ENCODE measurements at places on chromosomes 2 and 18.

GRCh38 chr2:31567679-31568078, 13.1 kb downstream of the SRD5A2 start:
- no peak for DNase-seq

DNA sequence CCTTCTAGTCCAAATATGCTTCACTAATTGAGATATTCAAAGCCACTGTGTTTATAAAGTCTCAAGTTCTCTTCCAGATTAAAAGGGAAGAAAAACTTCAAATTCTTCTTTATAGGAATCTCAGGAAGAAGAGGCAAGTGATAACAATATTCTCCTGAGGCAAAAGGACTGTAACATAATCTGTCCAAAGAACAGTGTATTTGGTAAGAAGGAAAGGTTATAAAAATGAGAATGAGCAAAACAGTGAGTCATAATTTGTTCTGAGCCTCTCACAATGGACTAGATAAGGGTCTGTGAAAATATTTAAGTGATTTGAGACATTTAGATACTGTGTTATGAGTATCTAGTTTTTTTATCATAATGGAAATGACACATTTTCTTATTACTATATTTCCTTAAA, 44.3 kb downstream of the SNRPD1 start:
- DNase-seq: no peak

DNA sequence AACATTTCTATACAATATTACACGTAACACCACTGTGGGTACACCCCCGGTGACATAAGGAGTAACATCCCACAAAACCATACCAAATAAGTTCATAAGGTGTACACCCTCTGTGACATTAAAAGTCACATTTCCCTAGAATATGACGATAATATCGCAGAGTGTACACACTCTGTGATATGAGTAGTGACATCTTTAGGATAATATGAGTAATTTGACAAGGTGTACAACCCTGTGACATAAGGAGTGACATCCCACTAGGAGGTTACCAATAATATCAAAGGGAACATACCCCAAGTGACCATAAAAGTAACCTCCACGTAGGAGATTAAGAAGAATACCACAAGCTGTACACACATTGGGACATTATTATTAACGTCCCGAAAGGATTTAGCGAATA, 24.0 kb upstream of the TEX261 start:
- no peak for DNase-seq

- no peak for DNase-seq
Measured at GRCh38 chr2:181312515-181312927, 144.7 kb upstream of the ITGA4 start.

DNA sequence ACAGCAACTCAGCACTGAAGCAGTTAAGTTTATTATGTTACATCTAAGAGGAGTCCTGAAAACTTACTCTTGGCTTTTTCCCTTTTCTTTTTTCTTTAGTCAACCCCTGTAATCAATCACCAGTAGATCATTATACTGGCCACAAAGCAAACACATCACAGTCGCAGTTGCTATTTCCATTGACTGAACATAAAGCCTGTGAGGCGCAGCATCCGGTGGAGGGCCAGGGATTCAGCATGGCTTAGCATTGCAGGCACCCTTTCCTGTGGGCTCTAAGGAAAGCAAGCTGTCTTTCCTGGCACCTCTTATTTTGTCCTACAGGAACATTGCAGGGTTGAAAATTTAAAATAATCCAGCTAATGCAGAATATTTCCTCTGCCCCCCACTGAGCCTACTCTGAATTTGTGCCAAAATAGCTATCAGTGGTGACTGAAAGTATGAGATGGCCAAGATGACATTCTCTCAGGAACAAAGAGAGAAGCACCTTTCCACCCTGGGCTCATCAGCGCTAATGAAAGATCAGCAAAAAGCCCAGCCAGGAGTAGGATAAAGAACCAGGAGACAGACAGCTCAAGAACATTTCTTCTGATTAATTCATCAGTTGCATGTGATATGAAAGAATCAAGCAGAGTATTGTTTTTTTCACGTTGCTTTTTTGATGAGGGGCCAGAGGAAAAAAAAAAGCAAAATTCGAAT, 85.3 kb upstream of the SULT1C3 start:
- no peak for DNase-seq

DNA sequence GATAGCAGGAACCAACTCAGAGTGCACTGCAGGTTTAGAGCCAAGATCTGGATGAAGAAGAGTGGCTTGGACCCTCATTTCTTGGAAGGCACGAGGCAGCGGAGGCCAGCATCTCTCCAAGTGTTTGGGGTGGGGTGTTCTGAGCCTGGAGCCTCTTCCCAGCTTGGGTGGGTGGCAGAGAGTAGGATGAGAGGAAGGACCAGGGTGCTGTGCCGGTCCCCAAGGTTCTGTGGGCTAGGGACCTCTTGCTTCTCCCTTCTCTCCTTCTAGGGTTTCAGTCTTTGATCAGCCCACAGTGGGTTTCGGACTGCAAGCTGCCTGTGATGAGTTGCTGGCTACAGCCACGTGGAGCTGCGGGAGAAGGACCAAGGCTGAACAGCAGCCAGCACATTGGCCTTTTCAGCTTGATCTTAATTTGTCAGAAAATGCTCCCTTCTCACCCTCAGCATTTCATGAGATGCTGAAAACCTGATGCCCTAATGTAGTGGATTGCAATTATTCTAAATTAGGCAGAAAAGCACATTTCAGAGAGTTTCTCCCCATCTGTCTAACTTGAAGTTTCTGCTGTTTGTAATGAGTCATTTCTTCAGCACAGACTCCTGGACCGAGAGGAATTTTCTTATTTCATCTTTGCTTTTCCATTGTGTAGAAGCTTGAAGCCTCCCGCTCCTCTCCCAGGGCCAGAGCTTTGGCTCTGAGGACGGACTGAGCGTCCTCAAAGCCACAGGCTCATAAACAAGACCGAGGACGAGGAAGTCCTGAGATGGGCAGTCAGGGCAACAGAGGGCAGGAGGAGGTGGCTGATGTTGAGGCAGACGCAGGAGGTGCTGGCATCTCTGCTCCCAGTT, 99.1 kb upstream of the HDAC4 start:
- no peak for DNase-seq

DNA sequence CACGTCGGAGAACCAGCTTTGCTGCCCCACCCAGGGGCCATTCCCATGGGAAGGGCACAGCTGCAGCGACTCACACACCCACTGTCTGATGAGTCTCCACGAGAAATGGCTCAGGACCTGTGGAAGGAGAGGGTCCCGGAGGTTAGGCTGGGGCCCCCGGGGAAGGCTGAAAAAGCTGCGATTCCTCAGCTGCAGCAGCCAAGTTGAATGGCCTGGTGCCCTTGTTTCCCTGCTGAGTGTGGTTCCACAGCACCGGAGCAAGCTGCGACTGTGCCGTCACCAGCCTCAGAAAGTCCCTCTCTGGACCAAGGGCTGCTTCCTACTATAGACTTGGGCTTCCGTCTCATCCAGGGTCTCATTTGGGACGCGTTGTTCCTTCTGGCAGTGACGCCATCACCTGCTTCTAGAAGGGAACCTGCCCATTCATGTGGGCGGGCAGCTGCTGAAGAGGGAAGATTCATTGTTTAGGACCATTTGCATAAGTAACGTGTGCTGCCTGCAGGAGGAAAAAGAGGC, 180.2 kb downstream of the INHBB start:
- no peak for DNase-seq

GRCh38 chr2:228866781-228867180, 404.3 kb downstream of the PID1 start:
- DNase-seq: no peak

DNA sequence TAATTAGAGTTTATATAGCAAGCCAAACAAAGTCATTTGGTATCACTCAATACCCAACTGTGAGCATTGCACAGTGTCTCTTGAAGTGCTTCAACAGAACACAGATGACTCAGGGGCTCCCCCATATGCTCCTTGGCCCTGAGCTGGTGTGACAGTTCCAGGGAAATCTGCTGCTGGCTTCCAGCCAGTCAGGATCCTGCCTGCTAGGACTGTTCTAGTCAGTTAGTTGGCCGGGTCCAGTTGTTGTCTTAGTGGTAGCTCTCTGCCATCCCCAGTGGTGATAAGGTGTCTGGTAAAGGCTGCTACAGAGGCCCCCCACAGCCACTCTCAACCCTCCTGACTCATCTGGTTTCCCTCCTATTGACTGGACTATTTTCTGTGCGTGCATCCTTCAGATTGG, 100.3 kb downstream of the IRS1 start:
- peak; percentile 53 for DNase-seq

- DNase-seq: no peak
Measured at GRCh38 chr2:79179036-79179435, 19.5 kb upstream of the REG3A start.

DNA sequence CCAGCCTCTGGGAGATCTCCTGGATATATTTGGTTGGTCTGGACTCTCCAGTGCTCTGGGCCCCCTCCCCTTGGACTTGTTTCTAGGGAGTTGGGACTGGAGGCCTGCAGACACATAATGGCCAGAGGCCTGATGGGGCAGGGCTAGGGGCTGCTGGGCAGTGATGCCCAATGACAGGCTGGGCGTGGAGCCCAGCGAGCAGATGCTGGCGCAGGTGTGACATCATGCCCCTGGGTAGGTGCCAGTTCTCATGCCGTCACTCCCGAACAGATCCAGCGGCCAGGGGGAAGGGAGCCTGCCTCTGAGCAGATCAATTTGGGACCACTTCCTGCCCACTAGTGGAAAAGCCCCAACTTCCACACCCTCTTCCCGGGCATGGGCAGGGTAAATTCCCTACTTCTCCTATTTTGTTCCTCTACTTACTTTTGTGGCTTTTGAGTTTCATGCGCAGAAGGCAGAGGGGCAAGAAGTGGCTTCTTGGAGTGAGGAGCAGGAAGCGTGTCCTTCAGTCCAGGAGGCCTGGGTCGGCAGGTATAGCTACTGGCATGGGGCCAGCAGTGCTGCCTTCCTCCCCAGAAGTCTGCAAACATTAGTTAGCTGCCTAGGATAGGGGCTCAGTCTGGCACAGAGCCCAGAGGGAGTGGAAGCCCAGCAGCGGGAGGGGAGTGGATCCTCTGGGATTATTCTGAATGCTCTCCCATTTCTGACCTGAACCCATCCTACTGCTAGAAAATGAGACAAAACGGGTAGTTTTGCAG, 6.1 kb downstream of the MPV17 start:
- DNase-seq: no peak

- DNase-seq: no peak
Measured at GRCh38 chr2:156903335-156903734, 354.2 kb upstream of the GALNT5 start.

DNA sequence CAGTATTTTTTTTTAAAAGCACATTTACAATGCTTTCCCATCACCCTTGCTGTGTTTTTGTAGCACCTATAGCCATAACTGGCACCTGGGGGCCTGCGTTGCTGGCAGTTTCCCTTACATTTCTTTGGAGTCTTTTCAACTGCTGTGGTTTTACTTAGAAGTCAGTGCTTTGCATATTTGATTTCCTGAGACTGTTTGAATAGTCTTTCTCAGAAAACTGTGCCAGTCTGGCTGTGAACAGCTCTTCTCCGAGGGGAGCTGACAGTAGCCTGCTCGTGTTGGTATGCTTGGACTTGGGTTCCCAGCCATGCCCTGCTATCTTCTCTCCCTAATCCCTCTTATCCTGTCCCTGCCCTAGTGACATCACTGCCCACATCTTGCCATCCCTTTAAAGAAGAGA, 81.5 kb downstream of the DPP4 start:
- DNase-seq: no peak

DNA sequence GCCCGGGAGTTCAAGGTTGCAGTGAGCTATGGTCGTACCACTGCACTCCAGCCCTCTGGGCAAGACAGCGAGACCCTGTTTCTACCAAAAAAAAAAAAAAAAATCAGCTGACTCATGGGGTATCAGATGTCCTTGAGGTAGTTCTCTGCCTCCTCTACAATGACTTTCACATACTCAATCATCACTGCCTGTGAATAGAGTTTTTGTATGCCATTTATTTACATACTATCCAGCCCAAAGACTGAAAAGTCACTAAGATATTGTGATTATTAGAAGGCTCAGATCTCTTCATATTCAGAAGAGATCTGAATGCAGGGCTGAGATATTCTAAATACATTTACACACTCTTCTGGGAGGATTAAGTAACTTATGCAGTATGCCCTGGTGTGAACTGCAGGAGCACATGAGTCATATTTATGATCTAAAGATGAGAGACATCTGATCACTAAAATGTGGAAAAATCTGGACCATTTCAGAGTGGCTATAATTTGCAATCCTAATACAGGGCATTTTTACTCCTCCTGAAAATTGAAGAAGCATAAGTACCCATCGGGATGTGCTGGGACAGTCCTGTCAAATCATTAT, 38.9 kb downstream of the KLF7 start:
- no peak for DNase-seq

DNA sequence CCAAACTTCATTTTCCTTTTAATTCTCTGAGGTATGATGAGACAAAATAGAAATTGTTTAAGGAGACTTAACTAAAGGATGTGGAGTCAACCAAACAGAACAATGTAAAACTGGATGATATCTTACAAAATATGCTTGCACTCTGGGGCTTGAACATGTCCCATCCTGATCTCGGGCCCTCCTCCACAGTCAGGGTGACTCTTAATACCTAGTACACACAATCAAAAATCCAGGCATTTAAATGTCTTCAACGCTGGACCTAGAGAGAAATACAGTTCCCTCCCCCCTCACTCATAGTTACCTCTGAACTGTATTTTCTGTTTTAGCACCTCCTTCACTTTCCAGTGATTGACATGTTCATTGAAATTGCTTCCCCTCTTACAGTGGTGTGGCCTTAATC, 36.9 kb upstream of the SERPINB2 start:
- no peak for DNase-seq

- peak; percentile 61 for DNase-seq
Measured at GRCh38 chr18:63346031-63346430, 21.0 kb downstream of the KDSR start.

DNA sequence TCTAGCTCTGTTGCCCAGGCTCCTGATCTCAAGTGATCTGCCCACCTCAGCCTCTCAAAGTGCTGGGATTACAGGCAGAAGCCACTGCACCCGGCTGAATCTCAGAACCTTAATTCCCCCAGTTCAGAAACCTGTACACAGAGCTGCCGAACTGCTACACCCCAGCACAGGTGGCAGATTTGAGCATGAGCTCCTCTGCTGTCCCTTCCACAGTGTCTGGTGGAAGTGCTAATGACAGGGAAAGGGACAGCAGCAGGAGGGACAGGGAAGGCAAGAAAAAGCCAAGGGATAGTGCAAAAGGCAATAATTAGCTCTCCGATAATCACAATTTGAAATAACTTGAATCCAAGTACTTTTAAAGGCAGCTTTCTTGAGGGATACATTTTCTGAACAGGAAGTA, 211.4 kb upstream of the ZNF521 start:
- DNase-seq: no peak

- no peak for DNase-seq
Measured at GRCh38 chr2:111201214-111201613, 80.5 kb downstream of the BCL2L11 start.

GRCh38 chr2:144480285-144480684, 39.6 kb downstream of the ZEB2 start:
- DNase-seq: no peak

Measured in breast epithelium (tissue), 4 donors.